Calu3 (cell line): ENCODE measurements at places on chromosomes 16 and 17.

DNA sequence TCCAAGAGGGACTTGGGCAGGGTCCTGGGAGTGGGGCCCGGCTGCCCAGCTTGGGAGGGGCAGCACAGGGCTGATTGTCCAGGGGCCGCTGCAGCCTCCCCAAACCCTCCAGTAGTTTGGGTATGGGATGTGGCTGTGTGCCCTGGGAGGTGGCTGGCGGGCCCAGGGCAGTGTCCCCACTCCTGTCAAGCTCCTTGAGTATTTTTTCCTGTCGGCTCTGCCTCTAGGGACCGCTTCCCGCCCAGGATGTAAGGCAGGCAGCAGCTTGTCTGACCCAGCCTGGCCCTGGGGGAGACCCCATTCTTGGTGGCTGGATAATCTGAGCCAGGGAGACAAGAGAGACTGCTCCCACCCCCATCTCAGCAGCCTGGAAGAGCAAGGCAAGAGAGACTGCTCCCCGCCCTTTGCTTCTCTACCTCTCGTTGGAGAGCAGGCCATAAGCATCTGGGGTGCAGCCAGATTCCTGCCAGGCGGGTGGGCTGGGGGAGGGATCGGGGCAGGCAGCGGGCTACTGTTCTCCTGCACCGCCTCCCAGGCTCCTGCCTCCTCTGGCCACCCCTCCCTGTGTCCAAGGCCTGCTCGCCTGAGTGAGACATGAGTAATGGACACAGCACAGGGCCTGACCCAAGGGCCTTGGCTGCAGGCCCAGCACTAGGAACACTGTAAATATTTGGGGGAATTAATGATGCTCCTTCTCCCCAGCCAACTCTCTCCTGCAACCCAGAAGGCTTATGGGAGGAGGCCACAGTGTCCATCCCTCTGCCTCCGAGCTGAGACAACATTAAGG is 18.4 kb upstream of the ITGA3 start:
- no peak for DNase-seq

DNA sequence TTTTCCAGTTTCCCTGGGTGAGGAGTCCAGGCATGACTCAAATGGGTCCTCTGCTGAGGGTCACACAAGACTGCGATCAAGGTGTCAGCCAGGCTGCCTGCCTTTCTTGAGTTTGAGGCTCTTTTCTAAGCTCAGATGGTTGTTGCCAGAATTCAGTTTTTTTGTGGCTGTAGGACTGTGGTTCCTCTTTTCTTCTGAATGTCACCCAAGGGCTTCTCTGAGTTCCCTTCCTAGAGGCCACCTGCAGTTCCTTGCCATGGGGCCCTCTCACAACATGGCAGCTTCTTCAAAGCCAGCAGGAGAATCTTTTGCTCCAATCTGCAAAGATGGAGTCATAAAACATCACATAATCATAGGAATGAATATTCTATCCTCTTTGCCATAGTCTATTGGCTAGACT is 17.5 kb downstream of the LIMD2 start:
- no peak for DNase-seq

DNA sequence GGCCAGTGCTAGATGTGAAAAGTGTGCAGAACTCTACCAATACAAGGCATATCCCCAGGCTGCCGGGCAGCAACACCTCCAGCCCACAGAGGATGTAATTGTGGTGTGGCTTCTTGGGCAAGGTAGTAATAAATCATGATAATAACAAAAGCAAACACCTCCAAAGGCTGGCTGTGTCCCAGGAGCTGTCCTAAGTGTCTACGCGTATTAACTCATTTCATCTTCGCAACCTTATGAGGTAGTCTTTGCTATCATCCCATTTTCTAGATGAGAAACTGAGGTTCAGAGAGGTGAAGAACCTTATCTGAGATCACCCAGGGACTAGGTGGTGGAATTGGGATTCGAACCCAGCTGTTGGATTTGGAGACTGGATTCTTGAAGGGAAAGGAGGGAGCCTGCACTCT is 5.3 kb downstream of the PDK2 start:
- no peak for DNase-seq

DNA sequence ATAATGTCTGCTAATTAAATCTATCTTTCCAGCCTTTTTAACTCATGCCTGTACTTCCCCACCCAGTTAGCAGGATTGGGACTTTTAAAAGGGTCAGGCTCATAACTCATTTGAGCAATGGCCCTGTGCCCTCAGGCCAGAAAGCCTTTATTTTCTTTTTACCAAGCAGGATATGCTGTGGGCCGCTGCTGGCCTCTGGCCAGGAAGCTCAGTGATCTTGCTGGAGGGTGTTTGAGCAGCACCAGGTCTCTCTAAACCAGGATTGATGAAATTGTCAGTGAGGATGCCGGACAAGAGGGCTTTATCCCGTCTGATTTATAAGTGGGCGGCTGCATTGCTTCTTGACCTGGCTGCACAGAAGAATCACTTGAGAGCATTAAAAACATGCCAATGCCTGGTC is 187.8 kb downstream of the RAB11FIP4 start:
- no peak for DNase-seq

GRCh38 chr17:9202532-9202931 is 181.2 kb downstream of the NTN1 start:
- DNase-seq = no peak

GRCh38 chr16:87254296-87254695 is 62.9 kb downstream of the C16orf95 start:
- no peak for DNase-seq

GRCh38 chr17:57582881-57583756 is 162.0 kb downstream of the CCDC182 start:
- no peak for DNase-seq
